ENCODE measurements at places on chromosomes 3 and 15.

GRCh38 chr3:83890763-83891135 is 1068.0 kb upstream of the CADM2 start:
- no peak for DNase-seq

- no peak for DNase-seq
These were observed 105.9 kb downstream of the B3GALNT1 start for GRCh38 chr3:160999274-160999673.

- DNase-seq, result no peak
These were observed 51.1 kb downstream of the MEF2A start for GRCh38 chr15:99616773-99617342.

DNA sequence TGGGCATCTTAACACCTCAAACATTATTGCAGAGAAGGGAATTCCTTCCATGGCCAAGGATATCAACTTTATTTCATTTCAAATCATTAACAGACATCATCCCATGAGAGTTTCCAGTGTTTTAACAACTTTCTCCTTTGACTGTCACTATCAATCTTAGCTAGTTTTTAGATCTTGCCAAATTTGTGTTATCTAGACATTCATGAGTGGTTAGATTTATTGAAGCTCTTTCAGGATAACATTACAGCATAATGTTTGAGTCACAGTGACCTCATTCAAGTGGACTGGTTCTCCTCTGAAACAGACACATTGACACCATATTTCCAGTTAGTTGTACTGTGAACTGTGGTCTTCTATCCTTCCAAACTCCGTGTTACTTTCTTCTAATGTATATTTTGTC is 8.6 kb upstream of the TNFAIP8L3 start:
- no peak for DNase-seq

DNA sequence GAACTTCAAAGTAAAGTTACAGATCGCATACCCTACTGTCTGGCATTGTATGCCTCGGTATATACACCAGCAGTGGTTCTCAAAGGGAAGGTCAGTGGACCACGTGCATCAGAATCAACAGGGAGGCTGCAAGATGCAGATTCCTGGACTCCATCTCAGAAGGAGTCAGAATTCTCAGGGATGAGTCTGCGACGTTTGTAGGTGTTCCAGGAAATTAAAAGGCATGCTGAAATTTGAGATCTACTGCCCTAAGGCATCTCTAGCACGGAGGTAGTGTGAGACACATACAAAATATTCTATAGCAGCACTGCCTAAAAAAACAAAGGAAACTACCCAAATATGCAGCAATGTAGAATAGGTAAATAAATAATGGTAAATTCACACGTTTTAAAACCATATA is 136.8 kb upstream of the BNIP2 start:
- DNase-seq, result no peak
